Forelimb muscle (tissue), 1 donor: ENCODE measurements at places on chromosomes 5 and 9. TPM values are rescaled to one million over a fixed set of nuclear protein-coding genes. Genes with fewer than 3 reads are reported as not detected.

The ALDH1A1 gene
- 35.0 TPM for polyA plus RNA-seq

The NIPAL4 gene
- polyA plus RNA-seq, result 0.37 TPM

DNA sequence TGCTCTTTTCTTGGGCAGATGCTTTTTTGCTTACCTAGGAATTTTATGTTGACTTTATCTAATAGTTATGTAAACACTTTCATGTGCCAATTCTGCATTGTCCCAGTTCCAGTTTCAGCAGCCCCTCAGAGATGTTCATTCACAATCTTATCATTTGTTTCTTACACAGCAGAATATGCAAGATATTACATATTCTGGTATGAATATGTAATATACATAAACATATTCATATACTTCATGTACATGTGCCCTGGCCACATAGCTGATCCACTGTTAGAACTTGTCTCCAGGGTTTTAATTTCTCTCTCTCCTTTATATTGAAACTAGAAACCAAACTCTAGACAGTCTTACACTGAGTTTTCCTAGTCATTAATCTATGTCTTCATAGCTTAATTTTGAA, 90.2 kb upstream of the PARP8 start:
- DNase-seq, result no peak

DNA sequence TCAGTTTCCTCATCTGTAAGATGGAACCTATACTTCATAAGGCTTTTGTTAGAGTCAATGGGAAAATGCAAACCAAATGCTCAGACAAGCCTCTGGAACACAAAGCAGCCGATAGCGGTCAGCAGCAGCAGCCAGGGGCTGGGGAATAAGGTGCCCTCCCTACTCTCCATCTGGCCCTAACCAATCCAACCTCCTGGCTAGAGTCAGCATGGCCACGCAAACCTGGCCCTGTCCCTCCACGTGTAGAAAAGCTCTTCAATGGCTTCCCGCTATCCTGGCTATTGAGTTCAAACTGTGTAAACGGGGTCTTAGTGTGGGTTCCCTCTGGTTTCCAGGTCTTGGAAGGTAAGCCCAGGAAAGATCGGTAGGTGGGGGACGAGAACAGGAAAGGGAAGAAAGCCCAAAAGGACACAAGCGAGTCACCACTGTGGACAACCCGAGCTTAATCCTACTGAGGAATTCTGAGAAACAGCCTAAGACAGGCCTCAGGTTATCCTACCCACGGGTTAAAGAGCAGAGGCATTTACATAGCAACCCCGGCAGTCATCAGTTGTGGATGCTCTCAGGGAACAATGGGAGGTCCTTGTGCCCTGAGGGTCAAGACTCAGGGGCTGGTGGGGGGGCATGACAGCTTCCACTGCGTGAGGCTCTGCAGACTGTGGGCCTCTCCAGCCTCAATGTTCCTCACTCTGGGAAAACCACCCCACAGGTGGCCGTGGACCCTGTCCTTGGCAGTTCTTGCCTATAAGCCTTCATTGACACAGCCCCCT, 30.9 kb downstream of the FABP6 start:
- DNase-seq, result no peak

DNA sequence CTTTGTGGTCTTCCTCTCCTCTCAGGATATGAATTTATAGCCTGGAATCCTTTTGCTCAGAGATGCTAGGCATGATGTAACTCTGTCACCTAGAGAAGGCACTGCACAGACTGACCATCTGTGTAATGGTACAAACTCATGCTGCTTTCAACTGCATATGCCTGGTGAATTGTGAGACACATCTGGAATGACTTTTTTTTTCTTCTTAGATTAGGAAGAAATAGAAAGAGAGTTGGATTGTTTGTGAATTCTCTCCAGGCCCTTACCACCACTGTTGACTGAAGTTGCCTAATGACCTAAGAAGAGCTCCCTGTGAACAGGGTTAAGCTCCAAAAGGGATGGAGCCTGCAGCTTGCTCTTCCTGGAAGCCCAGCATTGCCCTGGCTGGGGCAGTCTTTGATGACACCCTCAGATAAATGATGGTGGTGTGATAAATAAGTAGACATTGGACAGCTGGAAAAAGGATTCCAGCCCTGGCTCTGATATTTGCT, 47.8 kb upstream of the TRIM32 start:
- DNase-seq, result no peak

The TPRN gene
- polyA plus RNA-seq, result 10.9 TPM

DNA sequence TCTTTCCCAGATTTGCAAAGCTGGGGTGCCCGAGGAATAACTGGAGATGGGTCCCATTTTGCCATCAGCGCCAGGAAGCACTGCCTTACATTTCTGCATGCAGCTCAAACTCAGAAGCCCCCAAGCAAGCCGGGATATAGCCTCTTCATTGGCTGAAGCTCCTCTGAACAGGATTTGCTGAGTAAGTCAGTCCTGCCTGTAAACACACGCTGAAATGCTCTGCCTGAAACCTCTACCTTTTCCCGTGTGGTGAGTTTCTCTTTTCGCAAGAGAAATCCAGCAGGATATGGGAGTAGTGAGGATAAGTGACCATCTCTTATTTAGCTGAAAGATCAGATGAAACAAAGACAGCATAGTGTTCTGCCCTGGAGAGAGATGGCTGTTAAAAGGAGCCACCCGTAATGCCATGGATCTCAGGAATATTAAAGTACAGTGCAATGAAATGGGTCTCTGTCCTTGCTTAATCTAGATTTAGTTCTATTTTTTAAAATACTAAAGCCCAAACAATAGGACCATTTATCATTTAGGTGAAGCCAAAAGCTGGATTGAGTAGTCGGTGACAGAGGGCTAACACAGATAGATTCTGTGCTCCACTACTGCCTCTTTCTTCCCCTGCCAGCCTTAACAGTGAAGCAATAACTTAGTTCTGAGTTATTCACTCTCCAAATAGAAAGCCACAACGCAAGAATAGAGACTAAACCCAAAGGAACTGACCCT, 177.5 kb upstream of the PPP2R2B start:
- DNase-seq, result no peak

The PCDHB12 gene
- polyA plus RNA-seq, result 2.5 TPM

The GPR151 gene
- polyA plus RNA-seq, result not detected

DNA sequence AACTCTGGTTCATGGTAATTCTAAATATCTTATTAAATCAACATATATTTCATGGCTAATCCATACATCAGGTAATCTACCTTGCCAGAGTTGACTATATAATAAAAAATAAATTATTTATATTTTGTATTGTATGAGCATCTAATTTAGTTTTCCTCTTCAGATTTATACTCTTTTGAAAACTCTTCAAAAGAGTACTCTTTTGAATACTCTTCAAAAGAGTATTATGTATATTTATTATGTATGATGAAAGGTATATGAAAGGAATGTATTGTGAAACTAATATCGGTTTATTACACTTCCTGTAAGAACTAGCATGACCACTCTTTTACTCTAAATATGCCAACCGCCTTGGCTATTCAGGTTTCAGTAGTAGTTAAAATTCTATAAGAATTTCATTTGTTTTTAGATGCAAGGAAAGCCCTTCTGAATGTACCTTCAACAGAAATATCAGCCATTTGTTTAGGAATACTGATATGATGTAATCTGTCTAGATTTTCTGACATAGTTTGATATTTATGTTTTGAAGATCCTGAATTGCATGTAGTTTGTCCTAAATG, 178.7 kb downstream of the WDR70 start:
- DNase-seq, result no peak

GRCh38 chr5:120241400-120241799, 222.7 kb upstream of the PRR16 start:
- DNase-seq, result no peak

The AGGF1 gene
- 14.4 TPM for polyA plus RNA-seq

DNA sequence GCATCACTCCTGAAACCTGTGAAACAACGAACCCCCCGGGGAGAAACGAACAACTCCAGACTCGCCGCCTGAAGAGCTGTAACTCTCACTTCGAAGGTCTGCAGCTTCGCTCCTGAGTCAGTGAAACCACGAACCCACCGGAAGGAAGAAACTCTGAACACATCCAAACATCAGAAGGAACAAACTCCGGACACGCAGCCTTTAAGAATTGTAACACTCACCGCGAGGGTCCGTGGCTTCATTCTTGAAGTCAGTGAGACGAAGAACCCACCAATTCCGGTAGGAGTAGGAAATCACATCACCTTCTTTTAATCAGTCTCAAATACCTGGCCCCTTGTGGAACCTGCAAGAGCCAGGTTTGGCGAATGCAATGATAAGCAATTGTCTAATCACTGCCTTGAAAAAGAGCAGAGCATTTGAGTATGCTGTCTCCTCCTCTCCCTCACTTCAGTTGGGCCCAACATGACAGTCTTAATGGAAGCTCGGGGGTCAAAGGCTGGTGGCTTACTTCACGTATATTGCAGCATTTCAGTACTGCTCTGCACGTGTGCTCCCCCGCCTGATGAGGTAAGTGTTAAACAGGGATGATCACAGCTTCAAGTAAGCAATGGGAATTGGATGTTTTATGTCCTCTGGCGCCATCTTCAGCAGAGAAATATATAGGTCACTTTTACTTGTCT, 473 bp downstream of the IRGM start:
- peak; percentile 80 for DNase-seq

DNA sequence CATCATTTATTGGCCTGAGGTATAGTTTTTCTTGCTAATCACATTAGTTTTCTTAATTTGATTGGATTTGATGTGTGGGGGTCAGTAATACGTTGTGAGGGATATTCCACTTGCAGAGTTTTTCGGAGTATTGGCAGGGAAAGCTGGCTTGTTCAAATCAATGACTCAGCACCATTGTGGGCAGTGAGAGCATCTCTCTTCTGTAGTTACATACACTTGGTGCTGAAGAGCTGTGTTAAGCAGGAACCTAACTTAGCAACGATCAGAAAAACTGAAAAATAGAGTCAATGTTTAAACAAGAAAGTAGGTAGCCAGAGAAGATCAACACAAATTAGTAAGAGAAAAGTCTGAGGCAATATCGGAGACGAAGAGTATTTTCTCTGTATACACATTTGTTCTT, 344.6 kb upstream of the EDIL3 start:
- no peak for DNase-seq

- DNase-seq, result no peak
Measured at GRCh38 chr9:8869812-8870211, 1070.2 kb upstream of the DMAC1 start.

DNA sequence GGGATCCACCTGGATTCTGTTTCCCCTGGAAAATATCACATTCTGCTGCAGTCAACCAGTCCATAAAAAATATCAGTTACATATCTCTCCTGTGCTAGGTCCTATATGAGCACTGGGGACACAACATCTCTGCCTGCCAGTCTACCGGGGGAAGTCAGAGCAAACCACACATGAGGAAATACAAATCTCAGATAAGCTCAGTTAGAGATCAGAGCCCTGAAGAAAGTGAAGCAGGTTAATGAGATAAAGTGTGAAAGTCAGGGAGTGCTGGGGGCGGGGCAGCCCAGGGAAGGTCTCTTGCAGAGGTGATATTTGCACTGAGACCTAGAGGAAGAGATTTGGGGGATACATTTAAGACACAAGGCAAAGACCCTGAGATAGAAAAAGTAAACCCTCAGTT, 67.8 kb upstream of the SLC1A1 start:
- no peak for DNase-seq

The OTP gene
- polyA plus RNA-seq, result not detected

- DNase-seq, result no peak
Measured at GRCh38 chr9:115999498-115999897, 154.1 kb upstream of the PAPPA start.

DNA sequence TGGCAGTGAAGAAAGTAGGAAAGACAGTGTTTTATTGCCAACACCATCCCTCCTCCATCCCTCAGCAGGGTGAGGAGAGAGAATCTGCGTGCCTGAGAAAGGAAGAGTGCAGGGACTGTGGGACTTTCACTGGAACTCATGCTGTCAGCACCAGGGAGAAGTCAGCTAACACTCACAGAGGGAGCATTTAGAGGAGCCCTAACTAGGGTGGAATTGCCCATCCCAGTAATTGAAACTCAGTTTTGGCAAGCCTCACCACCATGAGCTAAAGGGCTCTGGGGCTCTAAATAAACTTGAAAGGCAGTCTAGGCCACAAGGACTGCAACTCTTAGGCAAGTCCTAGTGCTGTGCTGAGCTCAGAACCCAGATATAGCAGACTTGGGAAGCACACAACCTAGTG, 622.3 kb downstream of the SEMA5A start:
- no peak for DNase-seq

DNA sequence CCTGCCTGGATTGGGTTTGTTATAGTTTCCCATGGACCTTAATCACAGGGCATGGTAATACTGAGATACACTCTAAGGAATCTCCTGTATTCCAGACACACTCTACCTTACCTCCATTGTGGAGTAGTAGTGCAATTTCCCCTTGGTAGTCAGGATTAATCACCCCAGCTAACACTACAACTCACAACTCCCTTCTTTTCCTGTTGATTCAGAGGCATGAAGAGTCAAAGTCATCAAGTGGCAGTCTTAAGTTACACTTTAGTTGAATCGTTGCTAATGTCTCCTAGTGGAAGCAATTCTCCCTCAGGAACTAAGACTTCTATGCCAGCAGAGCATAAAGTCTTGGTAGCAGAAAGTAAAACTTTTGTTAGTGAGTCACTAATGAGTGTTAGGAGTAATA, 122.7 kb upstream of the APC start:
- DNase-seq, result no peak

- DNase-seq, result no peak
Measured at GRCh38 chr9:137217276-137218211, 4.5 kb downstream of the RNF208 start.

The PCDHB3 gene
- polyA plus RNA-seq, result 1.6 TPM

DNA sequence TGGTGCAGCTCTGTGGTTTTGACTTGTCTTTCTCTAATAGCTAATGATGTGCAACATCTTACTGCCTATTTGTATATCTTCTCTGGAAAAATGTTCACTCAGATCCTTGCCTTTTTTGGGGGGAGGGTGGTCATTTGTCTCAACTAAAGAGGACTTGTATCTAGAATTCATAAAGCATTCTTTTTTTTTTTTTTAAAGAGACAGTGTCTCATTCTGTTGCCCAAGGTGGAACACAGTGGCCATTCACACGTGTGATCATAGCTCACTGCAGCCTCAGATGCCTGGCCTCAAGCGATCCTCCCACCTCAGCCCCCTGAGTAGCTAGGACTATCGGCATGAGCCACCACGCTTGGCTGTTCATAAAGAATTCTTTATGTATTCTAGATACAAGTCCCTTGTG, 33.2 kb downstream of the HABP4 start:
- no peak for DNase-seq

The KIF4B gene
- polyA plus RNA-seq, result 0.06 TPM

DNA sequence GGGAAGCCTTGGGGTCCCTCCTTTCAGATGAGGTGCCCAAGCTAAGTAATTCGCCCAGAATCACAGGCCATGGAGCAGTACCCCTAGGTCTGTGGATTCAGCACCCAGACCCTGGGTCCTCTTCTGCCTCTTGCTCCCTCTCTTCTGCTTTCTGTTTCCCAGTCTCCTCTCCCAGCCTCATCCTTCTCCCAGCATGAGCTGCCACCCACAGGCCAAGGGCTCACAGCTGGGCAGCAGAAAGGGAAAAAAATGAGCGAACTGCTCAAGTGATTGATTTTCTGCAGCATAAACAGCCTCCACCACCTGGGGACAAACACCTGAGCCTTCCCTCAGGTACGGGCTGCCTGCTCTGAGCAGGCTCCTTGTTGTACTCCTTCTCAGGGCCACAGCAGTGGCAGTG, 113.9 kb upstream of the SAP30L start:
- DNase-seq, result no peak

The PCDHA13 gene
- polyA plus RNA-seq, result 0.08 TPM
